Esophagus squamous epithelium (tissue), 5 donors: ENCODE measurements at places on chromosomes 3 and 15.

DNA sequence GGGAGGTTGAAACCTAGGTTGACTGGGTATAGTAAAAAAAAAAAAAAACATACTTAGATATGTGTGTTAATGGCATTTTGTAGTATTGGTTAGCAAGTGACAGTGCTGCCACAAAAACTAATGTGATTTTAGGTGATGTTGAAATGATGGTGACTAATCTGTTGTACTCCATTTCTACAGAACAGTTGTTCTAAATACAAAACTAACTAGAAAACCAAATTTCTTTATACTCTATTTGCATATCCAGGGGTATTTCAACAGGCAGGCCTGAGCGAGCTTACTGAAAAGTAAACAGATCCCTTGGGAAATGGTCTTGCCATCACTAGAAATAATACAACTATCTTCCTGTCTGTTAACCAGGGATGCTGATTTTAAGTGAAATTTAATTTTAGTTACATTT, 20.5 kb downstream of the TSC22D2 start:
- DNase-seq = no peak

- DNase-seq = no peak
These were observed 4.4 kb upstream of the CD200R1 start for GRCh38 chr3:112979244-112979832.

DNA sequence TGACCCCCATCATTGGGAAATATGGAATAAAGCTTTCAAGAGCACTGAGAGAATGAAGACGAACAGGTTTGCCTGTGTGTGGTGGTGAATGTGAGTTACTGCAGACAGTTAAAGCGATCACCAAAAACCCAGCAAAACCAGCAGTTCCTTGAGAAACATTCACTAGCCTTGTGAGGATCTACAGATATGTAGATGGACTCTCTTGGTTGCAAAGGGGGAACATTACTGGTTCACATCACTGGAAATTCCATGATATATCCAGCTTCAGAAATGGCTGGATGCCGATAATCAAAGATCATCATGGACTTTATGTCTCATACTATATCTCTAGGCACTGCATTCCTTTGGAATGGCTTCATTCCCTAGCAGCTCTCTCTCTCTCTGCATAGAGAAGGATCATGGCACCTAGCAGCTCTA, 10.2 kb upstream of the HERC1 start:
- no peak for DNase-seq

DNA sequence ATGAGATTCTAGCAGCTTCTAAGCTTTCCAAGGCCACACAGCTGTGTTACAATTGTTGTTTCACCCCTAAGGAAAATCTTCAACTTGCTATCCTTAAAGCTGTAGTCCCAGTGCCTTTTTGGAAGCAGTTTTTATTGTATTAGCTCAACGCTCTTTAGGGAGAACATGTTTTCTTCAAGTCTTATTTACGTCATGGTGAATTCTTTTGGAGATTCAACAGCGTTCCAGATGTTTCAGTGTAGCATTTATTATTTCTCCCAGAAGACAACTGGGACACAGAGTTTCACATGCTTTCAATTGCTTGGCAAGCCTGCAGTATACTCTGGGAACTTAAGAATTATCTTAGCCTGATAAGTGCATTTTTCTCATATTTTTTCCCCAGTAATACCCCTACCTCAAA, 888.3 kb downstream of the PLOD2 start:
- no peak for DNase-seq
